ENCODE measurements at places on chromosomes 1 and 21.

GRCh38 chr1:170388489-170388888, 143.5 kb upstream of the GORAB start:
- DNase-seq: no peak

DNA sequence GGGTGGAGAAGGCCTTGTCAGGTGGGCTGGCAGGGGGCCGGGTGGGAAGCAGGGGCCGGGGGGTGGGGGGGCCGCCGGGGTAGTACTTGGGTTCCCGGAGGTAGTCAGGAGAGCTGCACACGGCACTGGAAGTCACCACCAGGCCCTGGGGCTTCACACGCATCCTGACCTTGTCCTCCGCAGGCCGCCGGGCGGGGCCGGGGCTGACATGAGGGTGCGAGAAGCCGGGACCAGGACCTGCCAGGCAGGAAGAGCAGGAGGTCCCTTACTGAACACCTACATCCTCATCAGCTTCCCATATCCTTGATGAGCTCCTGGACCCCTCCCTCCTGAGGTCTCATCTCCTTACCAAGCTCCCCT, 52.0 kb downstream of the AHDC1 start:
- DNase-seq: no peak

- no peak for DNase-seq
These were observed 281.0 kb downstream of the SMYD3 start for GRCh38 chr1:246226041-246226440.

DNA sequence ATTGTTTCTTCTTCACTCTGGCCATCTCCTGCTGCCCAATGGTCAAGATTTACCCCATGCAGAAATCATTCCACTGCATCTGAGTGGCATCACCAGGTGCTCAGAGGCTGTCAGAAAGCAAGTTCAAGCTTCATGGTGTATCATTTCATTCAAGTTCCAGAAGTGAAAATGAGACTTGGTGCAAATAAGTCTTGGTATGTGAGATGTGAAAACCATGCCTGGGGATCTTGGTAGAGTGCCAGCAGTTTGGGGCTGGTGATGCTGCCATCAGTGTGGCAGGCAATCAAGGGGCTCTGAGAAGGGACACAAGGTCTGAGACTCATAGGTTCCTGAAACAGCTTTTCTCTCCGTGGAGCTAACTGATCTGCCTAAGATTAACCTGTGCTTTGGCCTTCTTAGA, 52.0 kb downstream of the CD2 start:
- DNase-seq: peak; percentile 47

GRCh38 chr1:30795026-30795425, 37.5 kb upstream of the LAPTM5 start:
- DNase-seq: no peak

GRCh38 chr21:38753557-38753971, 52.2 kb upstream of the ETS2 start:
- DNase-seq: no peak

DNA sequence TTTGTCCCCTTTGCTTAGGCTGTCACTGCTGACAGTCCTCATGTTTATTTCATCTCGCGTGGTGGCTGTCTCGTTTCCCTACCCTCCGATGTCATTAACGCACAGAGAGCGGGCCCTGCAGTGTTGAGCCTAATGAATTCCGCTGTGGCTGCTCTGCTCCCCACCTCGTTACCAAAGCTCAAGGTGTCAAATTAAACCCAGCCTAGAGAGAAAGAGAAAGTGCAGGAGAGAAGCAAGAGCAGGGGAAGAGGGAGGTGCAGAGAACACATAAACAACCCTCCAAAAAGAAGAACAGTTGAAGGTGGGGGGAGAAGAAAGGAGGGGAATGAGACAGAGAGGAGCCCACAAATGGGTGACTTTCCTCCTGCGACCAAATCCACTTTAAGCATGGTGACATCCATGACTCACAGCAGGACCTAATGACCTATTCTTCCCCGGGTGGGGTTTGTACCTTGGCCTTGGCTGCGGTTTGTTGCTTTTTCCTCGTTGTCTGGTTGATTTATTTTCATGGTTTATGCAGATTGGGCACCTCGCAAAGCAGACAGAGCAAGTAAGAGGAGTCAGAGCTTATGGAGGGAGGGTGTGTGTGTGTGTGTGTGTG, 92.5 kb downstream of the PBX1 start:
- DNase-seq: no peak

DNA sequence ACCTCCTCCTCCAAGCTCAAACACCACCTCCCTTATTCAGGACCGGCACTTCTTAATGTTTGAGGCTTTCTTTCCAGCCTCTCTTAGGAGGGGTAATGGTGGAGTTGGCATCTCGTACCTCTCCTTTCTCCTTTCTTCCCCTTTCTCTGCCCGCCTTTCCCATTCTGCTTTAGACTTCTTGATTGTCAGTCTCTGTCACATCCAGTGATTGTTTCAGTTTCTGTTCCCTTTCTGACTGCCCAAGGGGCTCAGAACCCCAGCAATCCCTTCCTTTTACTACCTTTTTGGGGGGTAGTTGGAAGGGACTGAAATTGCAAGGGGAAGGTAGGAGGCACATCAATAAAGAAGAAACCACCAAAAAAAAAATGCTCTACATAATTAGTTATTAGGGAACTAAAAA, 5.6 kb downstream of the ELK4 start:
- DNase-seq: no peak

DNA sequence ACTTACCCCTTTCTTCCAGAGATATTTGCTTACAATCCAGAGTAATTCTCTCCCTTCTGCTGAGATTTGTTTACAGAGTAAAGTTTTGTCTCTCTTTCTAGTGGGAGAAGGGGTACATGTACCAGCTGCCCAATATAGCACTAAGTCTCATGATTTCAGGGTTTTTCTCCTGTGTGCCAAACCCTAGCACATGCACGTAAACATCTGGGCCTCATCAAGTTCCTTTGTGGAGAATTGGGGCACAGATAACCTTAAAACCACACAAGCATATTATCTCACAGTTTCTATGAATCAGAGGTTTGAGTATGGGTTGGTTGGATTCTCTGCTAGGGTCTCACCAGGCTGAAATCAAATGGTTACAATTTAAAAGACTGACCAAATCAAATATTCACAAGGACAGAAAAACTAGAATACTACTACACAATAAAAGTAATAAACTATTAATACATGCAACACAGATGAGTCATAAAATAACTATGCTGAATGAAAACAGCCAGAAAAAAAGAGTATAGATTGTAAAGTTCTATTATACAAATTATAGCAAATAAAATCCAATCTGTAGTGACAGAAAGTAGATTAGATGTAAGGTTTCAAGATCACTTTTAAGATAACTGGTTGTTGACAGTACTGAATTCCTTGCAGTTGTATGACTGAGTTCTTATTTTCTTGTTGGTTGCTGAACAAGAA, 347.4 kb upstream of the PTBP2 start:
- no peak for DNase-seq

- DNase-seq: no peak
These were observed 899.2 kb downstream of the NCAM2 start for GRCh38 chr21:21897275-21897883.

DNA sequence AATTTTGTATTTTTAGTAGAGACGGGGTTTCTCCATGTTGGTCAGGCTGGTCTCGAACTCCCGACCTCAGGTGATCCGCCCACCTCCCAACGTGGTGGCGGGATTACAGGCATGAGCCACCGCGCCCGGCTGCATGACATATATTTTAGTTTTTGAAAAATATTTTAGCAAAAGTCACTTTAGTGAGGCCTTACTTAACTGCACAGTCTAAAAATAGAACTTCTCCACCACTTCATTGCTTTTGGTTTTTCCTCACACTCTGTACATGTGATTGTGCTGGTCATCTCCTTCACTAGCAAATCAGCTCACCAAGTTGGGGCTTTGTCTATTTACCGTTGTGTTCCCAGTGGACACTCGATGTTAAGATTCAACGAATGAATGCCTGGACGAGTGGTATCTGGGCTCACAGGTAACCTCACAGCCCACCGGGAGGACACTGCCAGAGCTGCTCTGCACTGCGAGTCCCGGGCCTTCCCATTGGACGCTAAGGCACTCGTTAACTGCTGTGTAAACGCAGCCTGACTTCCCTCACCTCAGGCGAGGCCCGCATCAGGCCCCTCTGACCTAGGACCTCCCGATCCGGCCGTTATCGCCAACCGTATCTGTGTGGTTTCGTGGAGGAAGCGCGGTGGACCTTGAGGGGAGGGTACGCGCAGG, 14.0 kb upstream of the ZNF692 start:
- DNase-seq: no peak

DNA sequence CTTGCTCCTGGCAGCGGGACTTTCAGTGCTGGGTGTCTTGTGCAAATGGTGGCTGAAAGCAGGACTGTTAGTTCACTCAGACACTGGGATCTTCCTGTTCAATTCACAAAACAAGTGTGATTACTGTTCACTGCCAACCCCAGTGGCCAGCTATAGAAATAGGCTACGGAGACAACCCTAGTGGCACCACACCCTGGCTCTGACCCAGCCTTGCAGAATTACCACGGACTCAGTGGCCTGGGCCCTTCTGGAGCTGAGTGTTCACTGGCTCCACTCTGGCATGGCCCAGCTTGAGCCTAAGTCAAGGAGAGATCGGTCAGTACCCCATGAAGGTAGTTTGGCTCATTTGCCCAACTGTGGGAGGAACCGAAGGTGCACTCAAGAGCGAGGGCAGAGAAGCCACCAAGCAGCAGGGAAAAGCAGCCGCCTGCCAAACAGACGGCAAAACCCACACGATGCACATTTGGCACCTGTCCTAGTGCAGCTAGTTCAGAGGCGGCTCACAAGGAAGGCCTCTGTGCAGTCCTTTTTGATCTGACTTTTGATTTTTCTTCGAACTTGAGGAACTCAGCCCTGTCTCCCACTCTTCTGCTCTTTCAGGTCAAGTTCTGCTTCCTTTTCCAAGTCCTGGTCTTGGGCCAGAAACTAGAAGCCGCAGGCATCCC, 5.9 kb downstream of the KIAA2013 start:
- no peak for DNase-seq

DNA sequence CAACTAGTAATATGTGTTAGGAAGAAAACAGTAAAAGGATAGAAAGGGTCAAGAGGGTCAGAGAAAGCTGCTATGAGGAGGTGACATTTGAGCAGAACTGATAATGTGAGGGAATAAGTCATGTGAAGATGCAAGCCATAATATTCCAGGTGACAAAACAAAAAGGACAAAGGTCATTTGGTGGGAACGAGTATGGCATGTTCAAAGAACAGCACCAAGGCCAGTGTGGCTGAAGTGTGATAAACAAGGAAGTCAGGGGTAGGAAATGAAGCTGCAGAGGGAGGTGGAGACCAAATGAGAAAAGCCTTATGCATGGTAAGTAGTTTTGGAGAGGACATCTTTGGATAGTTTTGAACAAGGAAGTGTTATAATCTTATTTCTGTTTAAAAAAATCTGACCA, 46.7 kb downstream of the LPGAT1 start:
- DNase-seq: no peak

GRCh38 chr1:34885405-34886247, 26.1 kb upstream of the SMIM12 start:
- peak; percentile 21 for DNase-seq

GRCh38 chr1:71417421-71417820, 336.6 kb upstream of the ZRANB2 start:
- no peak for DNase-seq

DNA sequence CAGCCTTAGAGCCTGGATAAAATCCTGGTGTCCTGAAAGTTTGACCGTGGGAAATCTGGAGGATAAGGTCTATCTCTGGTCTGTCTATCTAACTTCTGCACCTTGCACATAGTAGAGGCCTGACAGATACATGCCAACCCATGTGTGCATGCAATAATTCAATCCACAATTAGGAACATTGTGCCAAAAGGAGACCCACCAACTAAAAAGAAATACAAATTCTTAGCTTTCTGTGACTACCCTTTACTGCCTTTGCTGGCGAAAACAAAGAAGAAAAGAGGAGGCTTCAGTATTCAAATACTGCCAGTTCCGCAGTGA, 381 bp upstream of the KLHL20 start:
- no peak for DNase-seq

- DNase-seq: no peak
These were observed 275.5 kb upstream of the RUNX1 start for GRCh38 chr21:35324372-35325220.

DNA sequence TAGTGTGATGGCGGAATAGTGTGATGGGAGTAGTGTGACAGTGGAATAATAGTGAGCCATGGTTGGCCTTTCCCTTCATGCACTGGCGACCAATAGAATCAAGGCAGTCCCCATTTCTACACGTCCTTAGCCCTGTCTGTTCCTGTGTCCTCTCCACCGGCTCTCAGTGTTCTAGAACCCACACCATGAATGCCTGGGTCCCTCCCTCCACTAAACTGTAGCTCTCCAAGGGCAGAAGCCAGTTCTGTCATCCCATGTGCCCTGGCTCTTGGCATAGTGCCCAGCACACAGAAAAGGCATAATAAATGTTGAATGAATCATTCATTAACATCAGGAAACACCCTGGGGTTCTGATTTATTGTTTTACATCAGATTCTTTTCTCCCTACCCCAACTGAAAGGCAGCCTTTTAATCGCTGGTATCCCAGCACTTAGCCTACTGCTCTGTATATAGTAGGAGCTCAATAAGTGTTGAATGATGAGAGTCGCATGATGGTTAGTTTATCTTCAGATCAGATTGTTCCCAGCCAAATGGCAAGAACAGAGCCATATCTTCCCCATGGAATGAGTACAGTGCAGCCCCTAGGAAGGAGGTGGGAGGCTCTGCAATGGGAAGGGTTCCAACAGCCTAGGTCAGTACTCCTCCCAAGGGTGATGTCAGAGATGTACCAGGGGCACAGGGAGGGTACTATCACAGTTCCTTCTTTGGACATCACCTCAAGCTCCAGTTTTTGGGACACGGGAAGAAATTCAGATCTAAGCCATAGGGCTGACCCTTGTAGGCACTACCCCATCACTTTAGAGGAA, 325.7 kb downstream of the HHAT start:
- DNase-seq: no peak

- DNase-seq: no peak
These were observed 876 bp upstream of the CATSPERE start for GRCh38 chr1:244460197-244460596.

DNA sequence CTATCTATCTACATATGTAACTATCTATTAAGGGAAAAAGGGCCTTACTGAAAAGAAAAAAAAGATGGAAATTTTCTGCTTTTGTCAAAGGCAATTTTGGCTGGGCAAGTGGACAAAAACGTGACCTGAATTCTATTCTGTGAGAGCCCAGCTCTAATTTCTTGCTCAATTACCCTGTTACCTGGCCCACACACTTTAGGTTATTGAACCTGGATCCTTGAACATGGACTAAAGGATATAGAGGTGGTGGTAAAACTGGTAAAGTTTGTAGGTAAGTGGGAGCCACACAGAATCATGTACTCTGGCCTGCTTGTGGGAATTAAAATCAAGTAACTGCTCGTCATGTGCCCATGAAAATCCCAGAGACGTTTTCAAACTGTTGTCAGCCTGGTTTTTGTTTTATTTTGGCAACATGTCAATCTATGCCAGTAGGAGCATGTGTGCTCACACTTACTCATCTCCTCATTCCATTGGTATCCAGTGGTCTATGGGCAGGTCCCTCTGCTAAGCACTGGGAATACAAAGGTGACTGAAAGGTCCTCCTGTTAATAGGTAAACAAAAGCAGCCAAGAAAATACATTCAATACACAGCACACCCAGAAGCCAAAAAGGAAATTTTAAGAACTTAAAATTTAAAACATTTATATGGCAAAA, 113.7 kb upstream of the WARS2 start:
- DNase-seq: no peak

- no peak for DNase-seq
These were observed 10.5 kb downstream of the KIF21B start for GRCh38 chr1:201013031-201013485.

All from activated effector memory CD4-positive, alpha-beta T cell treated with Interleukin-2 at 50 U/mL for 16 hours (primary cell).